ENCODE measurements at places on chromosomes 13 and 19.

GRCh38 chr13:81171065-81171647 lies 830.2 kb upstream of the SPRY2 start:
- peak; percentile 49 for DNase-seq

DNA sequence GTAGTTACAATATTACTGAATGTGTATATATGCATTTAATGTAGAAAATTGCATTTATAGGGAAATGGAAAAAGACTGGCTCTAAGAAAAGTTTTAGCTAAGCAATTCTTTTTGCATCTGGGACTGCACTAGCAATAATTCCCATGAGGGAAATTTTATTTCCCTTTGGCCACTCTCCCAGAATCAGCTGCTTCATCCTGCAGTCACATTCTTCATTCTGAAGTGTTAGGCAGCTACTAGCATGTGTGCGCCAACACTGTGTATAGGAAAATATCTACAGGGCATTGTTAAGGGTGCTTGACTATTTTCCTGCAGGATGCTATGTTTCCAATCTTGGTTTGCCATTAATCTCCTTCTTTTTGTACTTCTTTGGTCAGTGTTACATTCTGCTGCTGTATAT lies 312.8 kb upstream of the PCDH20 start:
- DNase-seq, result peak; percentile 20

DNA sequence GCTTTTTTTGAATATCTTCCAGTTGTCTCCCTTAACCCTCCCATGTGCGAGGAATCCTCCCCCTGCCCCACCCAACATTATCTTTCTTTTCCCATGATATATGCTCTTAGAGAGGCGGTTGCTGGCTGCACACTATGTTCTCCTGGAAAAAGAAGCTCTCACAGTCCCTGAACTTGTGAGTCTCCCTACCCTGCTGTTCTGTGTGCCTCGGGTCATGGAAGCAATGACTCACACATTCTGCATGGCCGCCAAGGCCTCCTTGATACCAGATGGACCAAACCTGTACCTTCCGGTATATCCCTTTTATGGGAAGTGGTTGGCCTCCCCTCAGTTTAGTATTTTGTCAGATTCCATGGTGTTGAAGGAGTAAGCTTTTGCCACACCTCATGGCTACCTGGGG lies 705.4 kb downstream of the SLITRK6 start:
- DNase-seq, result no peak

DNA sequence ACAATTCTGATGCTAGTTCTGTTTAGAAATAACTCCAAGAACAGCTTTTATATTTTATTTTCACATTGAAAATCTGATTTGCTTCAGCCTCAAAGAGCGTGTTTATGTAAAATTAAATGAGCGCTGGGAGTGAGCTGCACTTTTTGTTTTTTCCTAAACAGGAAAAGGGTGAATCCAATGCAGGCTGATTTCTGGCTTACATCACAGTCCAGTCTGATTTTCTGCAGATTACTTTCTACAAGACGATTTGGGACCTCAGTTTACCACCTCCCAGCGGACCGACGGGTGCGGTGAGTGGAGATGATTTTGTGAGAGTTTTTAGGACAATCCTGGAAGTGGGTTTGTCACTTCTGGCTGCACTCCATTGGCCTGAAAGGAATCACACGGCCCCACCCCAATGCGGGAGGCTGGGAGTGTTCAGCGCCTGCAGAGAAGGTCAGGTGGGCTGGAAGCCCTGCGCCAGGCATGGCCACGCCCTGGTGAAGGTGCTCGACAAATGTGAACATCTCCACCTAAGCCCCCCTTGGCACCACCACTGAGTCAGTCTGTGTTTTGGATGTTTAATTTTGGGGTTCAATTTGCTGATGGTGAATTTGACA lies 90.1 kb downstream of the ANKRD10 start:
- DNase-seq, result no peak

DNA sequence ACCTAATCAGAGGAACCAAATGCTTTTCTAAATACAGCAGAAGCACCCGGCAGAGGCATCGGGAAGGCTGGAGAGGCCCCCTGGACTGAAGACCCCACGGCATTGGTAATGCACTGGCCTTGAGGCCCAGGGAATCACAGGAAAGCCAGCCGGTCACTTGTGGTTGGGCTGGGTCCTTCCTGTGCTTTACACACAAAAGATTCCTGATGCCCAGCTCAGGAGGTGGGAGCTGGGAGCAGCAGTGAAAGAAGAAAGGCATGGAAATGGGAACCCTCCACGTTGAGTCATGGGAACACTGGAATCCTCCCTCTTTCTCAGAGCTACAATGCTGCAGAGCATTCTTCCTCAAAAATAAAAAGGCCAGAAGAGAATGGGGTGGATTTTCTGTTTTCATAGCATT lies 126.4 kb downstream of the TNFRSF19 start:
- no peak for DNase-seq

DNA sequence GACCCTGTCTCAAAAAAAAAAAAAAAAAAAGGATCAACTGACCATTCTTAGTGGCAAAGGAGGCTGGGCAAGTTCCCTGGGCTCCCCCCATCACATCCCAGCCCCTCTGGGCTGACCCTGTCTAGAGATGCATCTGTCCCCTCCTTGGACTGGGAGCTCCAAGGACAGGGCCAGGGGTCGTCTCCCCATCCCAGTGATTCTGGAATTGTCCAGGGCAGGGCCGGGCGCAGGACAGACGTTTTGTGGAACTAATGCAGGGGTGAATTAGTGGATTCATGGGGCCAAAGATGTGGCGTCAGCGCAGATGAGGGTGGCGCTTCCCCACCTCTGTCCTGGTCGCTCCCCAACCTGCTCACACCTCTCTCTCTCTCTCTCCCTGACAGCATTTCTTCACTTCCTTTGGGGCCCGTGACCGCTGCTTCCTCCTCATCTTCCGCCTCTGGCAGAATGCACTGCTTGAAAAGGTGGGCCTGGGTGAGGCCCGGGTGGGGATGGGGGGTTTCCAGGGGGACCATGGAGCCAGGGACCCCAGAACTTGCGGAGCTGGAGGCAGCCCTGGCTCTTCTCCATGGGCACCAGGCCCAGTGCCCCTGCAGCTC lies 11.1 kb downstream of the GRAMD1A start:
- no peak for DNase-seq

DNA sequence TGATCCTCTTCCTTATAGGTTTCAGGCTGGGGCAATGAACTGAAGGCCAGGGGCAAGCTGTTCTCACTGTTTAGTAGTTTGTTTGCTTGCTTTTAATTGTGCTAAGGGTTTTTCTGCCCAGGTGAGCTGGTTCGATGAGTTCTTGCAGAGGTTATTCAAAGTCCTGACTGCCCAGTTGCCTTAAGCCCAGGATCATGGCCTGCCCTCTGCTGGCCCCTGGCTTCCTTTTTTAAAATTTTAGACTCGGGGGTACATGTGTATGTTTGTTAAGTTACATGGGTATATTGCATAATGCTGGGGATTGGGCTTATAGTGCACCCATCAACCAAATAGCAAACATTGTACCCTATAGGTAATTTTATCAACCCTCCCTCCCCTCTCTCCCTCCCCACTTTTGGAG lies 65.7 kb downstream of the ZNF536 start:
- no peak for DNase-seq

DNA sequence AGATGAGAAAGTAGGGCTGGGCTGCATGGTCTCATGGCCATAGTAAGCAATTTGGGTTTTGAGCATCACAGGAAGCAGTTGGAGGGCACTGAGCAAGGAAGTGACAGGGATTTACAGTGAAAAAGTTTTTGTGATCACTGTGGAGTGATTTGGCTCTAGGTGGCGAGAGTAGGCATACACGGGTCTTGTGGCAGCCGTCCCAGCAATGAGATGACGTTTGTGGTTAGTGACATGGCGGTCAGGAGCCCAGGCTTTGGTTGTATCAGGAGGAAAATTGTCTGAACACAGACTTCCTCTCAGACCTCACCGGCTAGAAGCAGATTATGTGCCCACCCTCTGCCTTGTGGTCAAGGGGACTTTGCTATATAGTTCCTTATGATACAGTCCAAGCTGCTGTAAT lies 3.3 kb downstream of the ZNF444 start:
- DNase-seq, result no peak

GRCh38 chr13:98254513-98254912 lies 77.4 kb upstream of the RNF113B start:
- no peak for DNase-seq

GRCh38 chr13:48263196-48263595 lies 30.2 kb downstream of the ITM2B start:
- DNase-seq, result no peak

DNA sequence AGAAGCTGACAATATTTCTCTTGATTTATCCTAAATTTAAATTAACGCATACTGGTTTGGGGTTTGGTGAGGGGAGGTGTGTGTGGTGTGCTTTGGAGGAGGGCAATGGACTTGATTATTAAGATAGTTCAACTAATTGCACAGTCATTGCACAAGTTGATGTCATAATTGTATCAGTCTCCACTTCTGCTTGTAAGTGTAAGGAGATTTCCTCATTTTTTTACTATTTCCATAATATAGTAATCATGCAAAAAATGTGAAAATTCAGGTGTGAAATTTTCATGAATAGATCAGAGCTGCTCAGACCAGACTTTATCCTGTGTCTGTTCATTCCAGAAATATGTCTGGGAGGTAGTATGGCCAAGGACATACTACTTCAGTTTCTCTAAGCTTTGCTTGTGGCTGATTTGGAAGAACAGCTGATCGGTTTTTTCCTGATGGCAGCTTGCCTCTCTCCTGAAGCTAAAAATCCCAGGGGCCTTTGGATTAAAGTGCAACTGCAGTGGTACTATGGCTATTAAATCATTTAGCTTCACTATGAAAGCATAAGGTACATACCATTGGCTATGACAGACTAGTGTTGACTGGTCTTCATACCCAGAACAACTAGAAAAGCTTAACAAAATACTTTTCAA lies 201.8 kb upstream of the MIR17HG start:
- DNase-seq, result no peak

GRCh38 chr13:25084096-25084495 lies 11.8 kb upstream of the PABPC3 start:
- no peak for DNase-seq

DNA sequence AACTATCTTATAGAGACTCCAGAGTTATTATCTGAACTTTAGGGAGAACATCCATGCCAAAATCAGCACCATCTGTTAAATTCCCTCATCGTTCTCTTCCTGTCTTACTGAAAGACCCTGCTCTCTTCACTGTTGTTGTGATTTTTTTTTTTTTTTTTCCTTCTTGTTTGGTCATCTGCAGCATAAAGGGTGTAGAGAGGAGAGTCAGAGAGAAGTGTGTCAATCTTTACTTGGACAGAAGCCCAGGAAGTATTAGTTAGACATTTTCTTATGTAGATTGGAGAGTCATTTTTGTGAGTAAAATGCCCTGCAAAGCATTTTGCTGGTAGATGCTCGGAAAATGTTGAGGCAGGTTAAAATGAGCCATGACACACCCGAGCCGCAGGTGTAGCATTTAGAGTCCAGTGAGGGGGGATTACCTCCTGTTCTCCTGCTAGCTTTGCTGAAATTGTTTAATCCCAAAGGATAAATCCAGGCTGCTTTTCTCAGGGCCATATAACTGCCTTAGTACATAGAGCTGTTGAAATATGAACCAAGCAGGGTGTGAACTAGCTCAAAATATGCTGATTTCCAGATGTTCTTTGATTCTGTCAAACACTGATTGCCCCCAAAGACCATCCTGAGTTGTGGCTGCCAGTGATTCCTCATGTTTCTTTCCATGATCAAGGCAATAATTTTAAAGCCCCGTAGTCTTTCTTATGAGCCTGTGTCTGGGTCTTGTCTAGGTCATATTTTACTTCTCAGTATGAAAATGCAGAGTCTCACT lies 143.5 kb downstream of the DCT start:
- DNase-seq, result no peak

- no peak for DNase-seq
Observed at GRCh38 chr19:35023428-35023827, 6.8 kb upstream of the SCN1B start.

DNA sequence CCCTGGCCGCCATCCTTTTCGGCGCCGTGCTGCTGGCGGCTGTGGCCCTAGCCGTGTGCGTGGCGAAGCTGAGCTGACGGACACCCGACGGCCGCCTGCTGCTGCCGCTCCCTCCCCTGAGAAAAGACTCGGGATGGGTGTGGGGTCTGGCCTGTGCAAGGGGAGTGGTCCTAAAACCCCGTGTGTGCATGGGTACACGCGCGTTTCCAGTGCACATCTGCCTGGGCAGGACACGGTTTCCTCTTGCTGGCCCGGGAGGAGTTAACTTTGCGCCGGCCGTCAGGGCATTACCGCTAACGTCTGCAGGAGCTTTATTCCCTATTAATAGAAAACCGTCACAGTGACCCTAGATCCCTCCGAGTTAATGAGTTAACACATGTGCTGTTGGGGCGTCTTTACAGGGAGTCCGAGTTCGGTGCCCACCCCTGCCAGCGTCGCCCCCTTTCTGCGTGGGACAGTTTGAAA lies 1.3 kb downstream of the RGS9BP start:
- DNase-seq, result no peak

DNA sequence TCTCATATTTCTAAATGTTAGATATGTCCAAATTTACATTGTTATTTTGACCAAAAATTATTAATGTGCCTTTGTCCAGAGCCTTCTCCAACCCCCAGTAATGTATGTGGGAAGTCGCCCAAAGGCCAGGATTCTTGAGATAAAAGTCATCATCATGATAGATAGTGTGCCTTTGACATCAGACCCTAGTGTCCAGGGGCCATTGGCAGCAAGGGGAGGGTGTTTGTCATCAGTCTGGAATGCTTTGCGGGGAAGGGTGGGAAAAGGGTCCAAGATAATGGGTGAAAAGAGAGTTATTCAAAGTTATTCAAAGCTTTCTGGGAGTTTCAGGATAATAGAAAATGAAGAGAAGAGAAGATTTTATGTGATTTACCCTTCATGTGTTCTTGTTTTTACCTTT lies 909.5 kb upstream of the GPC6 start:
- no peak for DNase-seq

GRCh38 chr13:95260031-95260525 lies 41.2 kb downstream of the ABCC4 start:
- DNase-seq, result no peak

- no peak for DNase-seq
Observed at GRCh38 chr13:56586976-56587375, 553.7 kb upstream of the PRR20A start.

GRCh38 chr13:73676550-73677047 lies 457.6 kb downstream of the KLF12 start:
- no peak for DNase-seq

- DNase-seq, result no peak
Observed at GRCh38 chr13:51553531-51553930, 30.7 kb upstream of the WDFY2 start.

DNA sequence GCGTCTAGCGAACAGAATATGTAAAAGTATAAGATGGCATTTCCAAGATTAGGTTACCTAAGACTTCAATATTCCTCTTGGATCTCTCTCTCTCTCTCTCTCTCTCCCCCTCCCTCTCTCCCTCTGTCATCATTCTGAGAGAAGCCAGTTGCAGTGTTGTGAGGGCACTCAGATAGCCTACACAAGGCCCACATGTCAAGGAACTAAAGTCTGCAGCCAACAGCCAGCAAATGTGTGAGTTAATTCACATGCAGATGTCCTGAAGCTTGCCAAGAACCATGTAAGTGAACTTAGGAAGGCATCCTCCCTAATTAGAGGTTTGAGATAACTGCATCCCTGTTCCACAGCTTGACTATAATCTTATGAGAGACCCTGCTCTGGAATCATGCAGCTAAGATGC lies 822.9 kb upstream of the PRR20A start:
- DNase-seq, result no peak

Data from NCI-H2081 (cell line).